Activated CD4-positive, alpha-beta T cell treated with anti-CD3 and anti-CD28 coated beads, Interleukin-10, Interleukin-2, amounts not matched to agents 100 ng/mL and 50 ng/mL, durations not matched to agents 16 hours and 8 hours (primary cell): ENCODE measurements at places on chromosomes 3 and 15.
A peak's percentile ranks its signal among the peaks of the same experiment; 100 is the strongest.

- DNase-seq: no peak
These were observed 93.5 kb upstream of the ARRDC4 start for GRCh38 chr15:97866959-97867358.

GRCh38 chr3:142615171-142615570 is 19.0 kb downstream of the PLS1 start:
- DNase-seq: no peak

DNA sequence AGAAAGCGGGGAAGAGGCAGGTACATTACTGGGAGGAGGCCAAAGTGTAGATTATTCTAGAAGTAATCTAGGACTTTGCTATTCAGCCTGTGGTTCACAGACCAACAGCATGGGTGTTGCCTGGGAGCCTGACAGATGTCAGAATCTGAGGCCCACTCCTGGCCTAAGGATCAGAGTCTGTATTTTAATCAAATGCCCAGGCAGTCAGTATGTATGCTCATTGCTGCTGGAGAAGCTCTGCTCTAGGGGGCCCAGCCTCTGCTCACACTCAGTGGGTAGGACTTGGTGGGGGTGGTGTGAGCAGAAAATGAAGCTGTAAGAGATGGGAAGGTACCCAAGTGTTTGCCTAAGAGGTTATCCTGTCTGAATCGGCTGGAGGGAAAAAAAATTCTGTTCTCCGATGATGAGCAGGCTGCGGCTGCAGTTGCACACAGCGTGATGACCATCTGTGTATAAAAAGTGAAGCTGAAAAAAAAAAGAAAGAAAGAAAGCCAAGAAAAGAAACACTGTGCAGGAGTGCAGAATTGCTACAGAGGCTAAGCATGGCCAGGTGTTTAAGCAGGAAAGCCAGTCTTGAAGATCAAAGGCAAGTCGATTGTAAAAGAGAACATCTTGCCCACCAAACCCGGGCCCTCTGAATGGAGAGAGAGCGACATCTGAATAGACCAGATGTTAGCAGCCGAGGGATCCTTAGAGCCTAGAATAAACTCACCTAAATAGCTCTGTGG is 65.2 kb downstream of the EIF4E3 start:
- no peak for DNase-seq

DNA sequence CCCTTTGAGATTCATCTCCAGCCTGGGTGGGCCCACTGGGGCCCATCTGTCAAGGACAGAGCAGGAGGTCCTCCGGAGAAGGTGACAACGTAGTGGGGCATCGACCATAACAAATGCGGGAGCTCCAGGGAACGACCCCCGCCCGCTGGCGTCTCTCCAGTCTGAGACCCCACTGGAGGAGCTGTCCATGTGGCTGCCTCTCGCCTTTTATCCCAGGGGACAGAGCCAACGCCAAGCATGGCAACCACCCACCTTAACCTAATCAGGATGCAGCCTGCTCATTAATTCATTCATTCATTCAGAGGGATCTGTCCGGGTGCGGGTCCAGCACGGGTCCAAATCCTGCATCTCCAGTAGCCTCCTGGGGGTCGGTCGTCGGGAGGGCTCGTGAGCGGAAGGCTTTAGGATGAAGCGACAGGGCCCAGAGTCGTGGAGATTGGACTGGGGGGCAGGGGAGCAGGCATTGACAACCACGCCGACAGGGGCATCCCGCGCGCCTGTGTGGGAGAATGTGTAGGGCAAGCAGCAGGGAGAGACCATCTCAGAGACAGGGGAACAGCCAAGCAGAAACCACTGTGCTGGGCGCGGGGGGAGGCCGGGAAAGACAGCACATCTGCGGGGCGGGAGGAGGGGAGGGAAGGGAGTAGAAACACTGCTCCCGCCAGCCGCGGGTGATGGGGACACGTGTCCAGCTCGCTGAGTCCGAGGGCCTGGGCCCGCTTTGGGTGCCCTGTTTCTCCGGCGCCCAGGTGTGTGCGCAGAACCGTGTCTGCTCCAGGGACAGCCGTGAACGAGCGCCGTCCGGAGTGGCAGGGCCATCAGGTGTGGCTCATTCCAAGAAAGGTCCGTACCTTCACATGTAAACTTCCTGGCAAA is 1.9 kb downstream of the PIGZ start:
- no peak for DNase-seq

GRCh38 chr3:73552700-73553099 is 72.0 kb downstream of the PDZRN3 start:
- no peak for DNase-seq

- DNase-seq: no peak
These were observed 437.9 kb downstream of the SOX2 start for GRCh38 chr3:182149594-182149993.

DNA sequence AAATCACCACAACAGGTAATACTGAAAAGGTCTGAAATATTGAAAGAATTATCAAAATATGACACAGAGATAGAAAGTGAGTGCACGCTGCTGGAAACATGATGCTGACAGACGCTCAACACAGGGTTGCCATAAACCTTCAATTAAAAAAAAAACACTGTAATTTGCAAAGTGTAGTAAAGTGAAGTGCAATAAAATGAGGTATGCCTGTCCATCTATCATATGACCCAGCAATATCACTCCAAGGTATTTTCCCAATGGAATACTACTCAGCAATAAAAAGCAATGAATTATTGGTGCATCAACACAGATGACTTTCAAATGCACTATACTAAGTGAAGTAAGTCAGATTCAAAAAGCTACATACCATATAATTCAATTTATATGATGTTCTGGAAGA is 47.6 kb upstream of the SLC12A8 start:
- no peak for DNase-seq

DNA sequence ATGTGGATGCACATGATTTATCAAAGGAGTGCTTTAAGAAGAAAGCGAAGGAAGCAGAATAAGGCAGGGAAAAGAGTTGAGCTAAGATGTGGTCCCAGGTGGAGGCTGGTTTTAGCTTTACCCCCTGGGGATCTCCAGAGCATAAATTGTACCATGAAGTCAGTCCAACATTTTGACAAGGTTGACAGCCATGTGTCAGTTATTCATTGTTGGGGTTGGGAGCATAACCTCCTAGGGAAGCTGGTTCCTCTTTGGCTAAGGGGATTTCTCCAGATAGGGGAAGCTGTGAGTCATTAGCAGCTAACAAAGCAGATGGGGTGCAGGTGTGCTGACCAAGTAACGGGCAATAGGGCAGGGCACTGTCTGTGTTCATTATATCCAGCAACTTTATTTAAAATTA is 123.7 kb upstream of the IGSF10 start:
- no peak for DNase-seq

DNA sequence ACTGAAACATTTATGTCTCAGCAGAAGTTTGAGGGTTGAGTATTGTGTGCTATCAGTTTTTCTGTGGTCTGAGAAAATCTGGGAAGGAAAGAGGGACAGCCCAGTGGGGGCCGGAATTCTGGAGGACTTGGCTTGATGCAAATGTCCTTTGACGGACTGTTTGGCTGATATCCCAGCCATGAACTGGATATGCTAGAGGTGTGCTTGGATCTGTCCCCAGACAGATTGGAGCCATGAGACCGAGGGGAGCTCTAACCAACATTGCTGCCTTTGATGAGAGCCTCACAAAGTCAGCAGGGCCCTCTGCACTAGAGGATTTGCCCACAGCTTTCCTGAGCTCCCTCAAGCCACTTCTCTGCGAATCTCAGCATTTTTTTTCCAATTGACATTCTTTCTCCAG is 405.6 kb downstream of the NTRK3 start:
- no peak for DNase-seq

DNA sequence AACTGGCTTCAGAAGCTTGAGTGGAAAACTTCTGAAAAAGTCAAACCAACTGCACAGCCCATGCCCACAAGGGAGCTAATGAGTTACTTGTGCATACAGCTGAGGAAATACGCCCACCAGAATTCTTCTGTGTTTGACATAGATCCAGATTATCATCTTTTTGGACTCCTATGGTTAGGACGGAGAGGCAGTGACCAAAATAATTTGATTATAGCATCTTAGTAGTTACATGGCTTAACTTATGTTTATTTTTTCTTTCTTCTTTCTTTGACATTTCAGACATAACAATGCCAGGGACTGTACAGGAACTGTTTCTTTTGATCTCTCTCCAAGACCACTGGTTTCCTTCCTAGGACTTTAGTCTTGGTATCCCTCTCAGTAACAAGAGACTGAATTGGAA is 246.1 kb upstream of the RASGRP1 start:
- DNase-seq: no peak

DNA sequence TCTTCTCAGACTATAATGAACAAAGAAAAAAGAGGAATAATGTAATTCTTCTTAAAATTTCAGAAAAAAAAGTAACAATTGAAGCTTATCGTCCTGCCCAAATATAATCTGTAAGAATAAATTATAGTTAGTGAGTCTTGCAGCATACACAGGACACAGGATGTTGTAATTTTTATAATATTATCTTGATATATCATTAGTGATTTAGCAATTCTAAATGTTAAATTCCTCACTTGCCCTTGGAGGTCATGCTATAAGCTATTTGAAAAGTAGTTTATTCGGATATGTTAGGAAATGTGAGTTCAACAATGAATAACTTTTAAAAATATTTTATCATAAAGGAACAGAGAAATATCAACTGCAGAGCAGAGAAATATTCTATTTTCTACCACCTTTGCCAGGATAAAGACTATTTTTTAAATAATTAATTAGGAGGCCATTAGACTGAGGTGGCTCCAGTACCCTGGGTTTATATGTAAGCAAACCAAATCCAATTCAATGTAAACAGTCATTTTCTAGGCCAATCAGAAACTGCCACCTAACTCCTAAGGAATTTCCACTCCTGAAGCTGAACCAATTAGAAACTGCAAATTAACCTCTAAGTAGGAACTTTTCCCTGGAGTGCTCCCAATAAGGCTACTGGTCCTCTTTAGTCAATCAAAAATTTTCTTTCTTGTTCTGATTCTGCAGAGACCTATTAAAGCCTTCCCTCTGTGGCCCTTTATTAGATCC is 1109.3 kb downstream of the ROBO2 start:
- DNase-seq: no peak

- no peak for DNase-seq
These were observed 35.4 kb downstream of the ARHGAP31 start for GRCh38 chr3:119329551-119329950.

GRCh38 chr3:151328298-151328995 is 902 bp downstream of the P2RY13 start:
- DNase-seq: peak; percentile 59

DNA sequence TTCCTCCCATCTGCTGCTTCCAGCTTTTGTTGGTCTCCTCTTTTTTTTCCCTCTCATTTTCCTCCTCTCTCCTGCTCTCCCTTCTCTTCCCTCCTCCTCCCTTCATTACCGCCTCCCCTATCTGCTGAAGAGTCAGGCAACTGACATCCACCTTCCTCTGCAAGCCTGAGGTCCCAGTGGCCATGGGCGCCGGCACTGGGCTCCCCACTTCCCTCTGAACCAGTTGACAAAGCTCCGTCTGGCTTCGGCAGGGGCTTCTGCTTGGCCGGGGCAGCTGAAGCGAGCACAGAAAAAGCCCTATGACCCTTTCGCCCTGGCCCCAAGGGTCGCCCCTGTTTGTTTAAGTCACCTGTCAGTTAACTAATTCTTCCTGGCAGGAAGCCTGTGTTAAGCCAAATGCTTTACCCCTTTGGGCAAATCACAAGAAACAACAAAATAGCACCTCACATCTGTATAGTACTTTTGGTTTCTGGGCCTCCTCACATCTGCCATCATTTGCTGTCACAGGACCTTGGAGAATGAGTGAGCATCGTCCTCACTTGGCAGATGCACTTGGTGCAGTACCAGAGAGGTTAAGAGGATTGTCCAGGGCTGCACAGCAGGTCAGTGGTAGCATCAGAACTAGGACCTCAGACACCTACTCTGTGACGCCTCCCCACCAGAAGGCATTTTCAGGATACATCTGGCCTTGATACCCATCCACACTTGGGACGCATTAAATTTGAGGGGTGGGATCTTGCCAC is 27.7 kb downstream of the ITGA11 start:
- no peak for DNase-seq

DNA sequence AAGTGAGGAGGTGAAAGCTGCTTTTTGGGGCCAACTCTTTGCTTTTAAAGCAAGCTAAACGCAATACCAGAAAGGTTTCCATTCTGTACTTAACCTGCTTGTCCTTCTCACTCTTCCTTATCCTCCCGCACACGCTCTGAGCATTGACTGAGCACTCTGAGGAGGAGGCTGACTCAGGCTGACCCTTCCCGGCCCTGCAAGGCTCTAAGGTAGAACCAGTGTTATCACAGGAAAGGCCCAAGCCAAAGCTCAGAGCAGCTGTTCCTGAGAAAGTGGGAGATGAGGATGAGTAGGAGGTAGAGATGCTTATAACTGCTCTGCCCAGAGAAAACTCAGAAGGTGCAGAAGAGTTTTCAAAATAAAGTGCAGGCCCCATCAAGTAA is 2.3 kb downstream of the B3GNT5 start:
- no peak for DNase-seq

DNA sequence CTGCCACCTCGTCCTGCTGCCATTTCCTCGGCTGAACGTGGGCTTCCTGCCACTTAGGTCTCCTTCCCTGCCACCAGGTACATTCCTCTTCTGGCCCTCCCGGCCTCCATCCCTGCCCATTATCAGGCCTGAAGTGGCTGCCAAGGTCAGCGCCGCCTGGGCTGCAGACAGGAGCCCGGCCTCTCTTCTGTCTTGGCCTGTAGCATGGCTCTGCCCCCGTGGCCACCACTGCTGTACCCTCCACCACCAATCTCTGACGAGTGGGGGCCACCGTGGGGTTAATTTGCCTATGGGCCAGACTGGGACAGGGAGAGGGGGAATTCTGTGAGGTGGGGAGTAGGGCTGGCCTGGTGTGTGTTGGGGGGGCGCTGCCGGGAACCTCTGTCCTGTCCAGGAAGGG is 2.0 kb upstream of the BAHD1 start:
- no peak for DNase-seq

DNA sequence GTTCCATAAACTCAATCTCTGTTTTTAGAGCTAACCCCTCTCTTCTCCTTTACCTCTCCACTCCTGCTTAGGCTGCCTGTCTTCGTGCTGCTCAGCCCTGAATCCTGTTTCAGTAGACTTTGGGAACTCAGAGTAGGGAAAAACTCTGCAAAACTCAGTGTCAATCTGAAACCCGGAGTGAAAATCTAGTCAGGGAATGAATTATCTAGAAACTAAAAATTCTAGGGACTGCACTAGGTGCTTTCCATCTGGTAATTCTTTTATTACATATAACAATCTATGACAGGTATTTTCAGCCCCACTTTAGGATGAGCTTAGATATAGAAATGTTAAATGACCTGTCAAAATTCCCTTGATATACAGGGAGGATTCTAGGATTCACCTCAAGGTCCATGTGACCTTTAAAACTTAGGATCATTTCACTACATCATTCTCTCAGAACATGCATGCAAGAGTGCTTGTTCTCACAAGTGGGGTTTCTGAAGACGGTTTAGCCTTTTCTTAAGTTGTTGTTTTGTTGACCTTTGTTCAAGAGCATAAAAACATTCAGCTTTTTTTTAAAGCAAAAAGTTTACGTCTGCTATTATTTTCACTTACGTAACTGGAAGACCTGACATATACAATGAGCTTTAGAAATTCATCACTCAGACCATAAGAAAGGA is 108.2 kb upstream of the MBNL1 start:
- no peak for DNase-seq

GRCh38 chr3:16600780-16601536 is 4.3 kb downstream of the DAZL start:
- peak; percentile 75 for DNase-seq
